ENCODE measurements at places on chromosomes 7 and 10.

- no peak for DNase-seq
Measured at GRCh38 chr10:78846760-78847159, 222.0 kb upstream of the ZMIZ1 start.

DNA sequence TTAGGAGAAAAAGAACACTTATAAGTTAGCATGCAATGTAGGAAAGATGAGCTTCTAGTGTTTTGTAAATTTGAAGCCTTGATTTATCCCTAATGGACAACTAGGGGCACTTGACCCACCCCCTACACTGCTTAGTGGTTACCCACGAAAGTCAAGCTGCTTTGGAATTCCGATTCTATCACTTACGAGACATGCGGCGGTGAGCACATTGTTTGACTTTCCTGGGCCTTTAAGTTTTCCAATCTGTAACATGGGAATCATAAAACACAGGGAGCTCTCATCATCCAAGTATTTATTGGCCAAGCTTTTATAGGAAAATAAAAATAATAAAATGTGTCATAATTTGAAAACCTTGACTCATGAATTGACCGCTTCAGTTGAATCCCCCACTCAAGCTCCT lies 78.7 kb upstream of the PDK4 start:
- DNase-seq, result no peak

DNA sequence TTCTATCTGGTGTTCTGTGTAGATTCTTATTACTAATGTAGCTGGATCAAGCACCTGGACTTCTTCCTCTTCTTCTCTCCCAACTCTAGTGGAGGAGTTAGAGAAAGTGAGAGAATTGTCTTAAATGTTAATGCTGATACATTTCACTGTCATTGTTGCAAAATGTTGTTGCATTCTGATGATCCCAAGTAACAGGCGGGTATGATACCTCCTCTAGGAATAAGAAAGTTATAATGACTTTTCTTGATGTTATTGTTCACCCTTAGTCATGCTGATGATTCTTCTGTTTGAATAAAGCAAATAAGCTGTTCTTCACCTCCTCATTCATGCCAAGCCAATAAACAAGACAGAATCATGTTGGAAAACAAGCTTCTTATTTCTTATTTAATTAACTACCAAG lies 9.1 kb downstream of the CHRM2 start:
- DNase-seq, result no peak

- no peak for DNase-seq
Measured at GRCh38 chr10:121106611-121107010, 255.4 kb downstream of the WDR11 start.

DNA sequence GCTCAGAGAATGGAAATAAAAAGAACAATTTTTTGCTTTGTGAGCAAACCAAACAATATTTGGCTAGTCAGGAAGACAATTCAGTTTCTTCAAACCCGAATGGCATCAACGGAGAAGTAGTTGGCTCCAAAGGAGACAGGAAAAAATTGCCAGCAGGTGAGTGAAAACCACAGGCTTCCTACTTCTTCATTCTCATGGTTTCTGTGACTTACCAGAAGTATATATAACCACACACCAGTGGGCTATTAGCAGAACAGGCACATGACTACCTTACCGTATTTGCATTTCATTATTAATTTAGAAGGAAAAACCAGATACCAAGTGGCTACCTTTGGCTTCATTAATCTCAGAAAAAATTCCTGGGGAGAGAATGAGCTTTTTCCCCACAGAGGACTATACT lies 8.8 kb downstream of the TDRD1 start:
- no peak for DNase-seq

- no peak for DNase-seq
Measured at GRCh38 chr10:76282061-76283025, 850.9 kb downstream of the LRMDA start.

DNA sequence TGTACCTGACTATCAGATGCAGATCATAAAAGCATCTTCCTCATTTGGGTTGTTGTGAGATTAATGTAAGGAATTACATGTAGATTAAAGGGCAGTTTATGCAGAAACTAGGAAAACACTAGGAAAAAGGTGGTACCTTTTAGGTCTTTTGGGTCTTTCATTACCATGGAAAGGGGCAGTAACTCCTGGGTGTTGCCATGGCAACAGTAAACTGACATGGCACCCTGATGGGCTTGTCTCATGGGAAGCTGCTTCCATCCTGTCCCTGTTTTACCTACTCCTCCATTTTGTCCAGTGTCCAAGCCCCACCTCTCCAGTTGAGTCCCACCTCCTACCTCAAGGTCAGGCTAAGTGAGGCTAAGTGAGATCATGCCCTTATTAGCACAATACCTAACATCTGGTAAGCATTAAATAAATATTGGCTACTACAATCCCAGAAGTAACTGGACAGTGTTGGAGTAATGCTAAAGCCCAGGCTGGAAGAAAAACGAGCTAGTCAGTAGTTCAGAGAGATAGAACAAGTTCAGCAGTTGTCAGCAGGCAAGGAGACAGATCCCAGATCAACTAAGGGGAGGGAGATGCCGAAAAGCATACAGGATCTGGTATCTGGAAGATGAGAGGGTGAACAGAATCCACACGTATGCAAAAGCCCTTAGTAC lies 240.0 kb upstream of the AUTS2 start:
- no peak for DNase-seq

- no peak for DNase-seq
Measured at GRCh38 chr7:127530148-127530547, 55.2 kb downstream of the GCC1 start.

DNA sequence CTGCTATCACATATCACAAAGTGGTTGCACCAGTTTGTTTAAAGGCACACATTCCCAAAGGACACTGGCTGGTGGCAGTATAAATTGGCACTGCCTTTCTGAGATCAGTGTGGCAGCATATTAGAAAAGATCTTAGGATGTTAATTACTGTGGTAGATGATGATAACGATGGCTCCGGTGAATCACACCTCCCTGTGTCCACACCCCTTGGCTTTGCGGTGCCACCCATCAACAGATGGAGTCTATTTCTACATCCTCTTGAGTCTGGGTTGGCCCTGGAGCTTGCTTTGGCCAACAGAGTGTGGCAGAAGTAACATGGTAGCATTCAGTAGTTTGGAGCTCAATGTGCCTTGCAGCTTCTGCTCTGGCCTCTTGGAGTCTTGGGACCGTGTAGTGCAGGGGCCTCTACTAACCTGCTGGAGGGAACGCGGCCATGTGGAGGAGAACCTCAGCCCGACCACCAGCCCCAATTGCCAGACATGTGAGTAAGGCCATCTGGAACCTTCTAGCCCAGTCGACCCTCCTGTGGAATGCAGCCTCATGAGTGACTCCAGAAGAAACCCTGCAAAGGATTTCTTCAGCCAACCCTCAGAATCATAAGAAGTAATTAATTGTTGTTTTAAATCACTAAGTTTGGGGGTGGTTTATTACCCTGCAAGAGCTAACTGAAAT lies 27.2 kb upstream of the PLEKHA1 start:
- DNase-seq, result no peak

GRCh38 chr10:128060341-128061250 lies 65.6 kb downstream of the MKI67 start:
- DNase-seq, result no peak

GRCh38 chr10:18710201-18710653 lies 51.0 kb downstream of the ARL5B start:
- DNase-seq, result no peak

GRCh38 chr7:151009327-151010036 lies 14.8 kb downstream of the ATG9B start:
- DNase-seq, result no peak

GRCh38 chr10:50346942-50347341 lies 95.6 kb upstream of the ASAH2 start:
- DNase-seq, result no peak

DNA sequence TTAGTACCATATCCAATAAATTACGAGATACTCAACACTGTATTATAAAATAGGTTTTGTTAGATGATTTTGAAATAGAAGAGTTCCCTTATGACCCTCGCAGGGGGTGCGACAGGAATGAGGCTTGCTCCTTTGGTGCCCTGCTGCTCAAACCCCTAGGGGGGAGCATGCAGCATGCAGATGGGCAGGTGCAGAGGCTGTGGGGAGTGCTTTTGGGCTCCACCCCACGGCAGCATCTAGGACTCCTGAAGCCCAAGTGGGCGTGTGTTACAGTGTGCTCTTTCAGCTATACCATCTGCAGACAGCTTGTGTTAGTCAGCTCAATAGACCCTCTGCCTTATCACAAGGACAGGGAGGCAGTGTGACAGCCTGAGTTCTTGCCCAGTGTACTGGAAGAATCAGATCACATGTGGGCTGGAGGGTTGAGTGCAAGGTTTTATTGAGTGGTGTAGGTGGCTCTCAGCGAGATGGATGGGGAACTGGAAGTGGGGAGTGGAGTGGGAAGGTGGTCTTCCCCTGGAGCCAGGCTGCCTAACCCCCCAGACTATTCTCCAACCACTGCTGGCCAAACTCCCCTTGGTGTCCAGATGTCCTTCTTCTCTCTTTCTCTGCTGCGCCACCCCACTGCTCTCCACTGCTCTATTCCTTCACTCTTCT lies 3.1 kb upstream of the MRC1 start:
- DNase-seq, result no peak
